ENCODE measurements at places on chromosomes 3 and 15. TPM values are rescaled to one million over a fixed set of nuclear protein-coding genes. Genes with fewer than 3 reads are reported as not detected.

The TRH gene
- not detected for total RNA-seq

The CCRL2 gene
- total RNA-seq: not detected

The PIGB gene
- 18.6 TPM for total RNA-seq

The SLC28A2 gene
- not detected for total RNA-seq

The ADGRG7 gene
- not detected for total RNA-seq

The C3orf49 gene
- not detected for total RNA-seq

DNA sequence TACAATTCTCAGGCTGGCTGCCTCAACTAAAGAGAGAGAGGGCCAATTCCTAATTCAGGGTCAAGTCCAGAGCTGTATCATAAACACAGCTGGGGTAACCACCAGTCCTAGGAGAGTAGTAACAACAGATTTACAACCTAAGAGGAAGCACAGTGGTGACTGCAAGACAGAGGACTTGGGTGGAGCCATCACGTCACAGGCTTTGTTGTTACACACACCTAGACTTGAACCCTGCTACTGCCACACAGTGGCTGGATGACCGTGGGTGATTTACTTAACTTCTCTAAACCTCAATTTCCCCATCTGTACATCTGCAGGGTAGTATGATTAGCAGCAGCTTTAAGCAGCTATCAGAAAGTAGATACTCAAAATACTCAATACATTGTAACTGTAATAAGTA, 78.6 kb downstream of the MYLK start:
- H3K36me3 ChIP-seq: peaks cover 66% of the 10 kb centered on the region
- no peak overlapping the region for H3K27ac ChIP-seq
- peaks cover 54% of the 10 kb centered on the region for H3K4me1 ChIP-seq
- no peak for DNase-seq
- H3K27me3 ChIP-seq: peaks cover 6% of the 10 kb centered on the region

- H3K27ac ChIP-seq: no peak overlapping the region
- H3K4me1 ChIP-seq: no peaks in the 10 kb centered on the region
- H3K4me3 ChIP-seq: no peak overlapping the region
- no peaks in the 10 kb centered on the region for H3K27me3 ChIP-seq
- H3K36me3 ChIP-seq: no peaks in the 10 kb centered on the region
Measured at GRCh38 chr3:34862456-34862855, 776.9 kb upstream of the ARPP21 start.

GRCh38 chr3:124584552-124585391, 145.5 kb upstream of the UMPS start:
- no peaks in the 10 kb centered on the region for H3K36me3 ChIP-seq
- H3K27me3 ChIP-seq: peaks cover 56% of the 10 kb centered on the region
- DNase-seq: no peak
- peak overlapping the region; percentile 59 for H3K4me3 ChIP-seq
- H3K4me1 ChIP-seq: peaks cover 5% of the 10 kb centered on the region

DNA sequence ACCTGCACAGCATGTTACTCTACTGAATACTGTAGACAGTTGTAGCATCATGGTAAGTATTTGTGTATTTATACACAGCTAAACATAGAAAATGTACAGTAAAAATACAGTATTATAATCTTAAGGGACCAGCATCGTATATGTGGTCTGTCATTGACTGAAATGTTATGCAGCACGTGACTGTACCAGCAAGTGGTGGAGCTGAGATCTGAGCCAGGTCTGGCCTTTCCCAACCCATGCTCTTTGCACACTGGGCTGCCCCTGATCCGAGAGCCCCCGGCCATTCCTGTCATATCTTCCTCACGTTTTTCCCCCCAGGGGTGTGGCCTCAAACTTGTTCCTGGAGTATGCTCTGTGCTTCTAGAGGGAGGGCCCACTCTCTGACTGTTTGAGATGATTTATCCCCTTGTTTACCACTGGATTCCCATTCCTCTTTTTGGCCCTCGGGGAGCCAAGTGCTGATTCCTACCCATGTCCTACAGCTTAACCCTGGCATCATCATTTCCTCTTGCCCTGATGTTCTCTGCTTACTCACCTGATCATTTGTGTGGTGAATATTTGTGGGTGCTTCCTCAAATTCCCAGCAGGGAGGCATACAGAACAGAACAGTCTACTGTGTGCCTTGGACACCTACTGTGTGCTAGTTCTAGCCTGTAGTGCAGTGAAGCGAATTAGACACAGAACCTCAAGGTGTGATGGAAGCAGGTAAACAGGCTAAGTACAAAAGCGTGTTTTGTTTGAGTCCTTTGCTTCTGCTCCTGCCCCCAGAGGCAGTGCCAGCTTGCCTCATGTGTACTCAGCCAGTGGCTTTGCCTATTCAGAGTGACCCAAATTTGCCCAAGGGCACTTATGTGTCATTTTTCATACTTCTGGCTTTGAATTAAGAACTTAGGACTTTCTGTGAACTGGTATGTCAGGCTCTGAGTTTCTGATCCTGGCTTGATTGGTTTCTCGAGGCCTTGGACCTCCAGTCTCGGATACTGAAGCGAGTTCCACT, 21.0 kb downstream of the CSRNP1 start:
- no peak overlapping the region for H3K4me3 ChIP-seq
- no peak for DNase-seq
- H3K27ac ChIP-seq: no peak overlapping the region
- peaks cover 6% of the 10 kb centered on the region for H3K4me1 ChIP-seq

GRCh38 chr15:56923174-56923591, 4.7 kb downstream of the TCF12 start:
- H3K4me3 ChIP-seq: no peak overlapping the region
- no peaks in the 10 kb centered on the region for H3K27me3 ChIP-seq
- H3K27ac ChIP-seq: peak overlapping the region; percentile 2
- peaks cover 46% of the 10 kb centered on the region for H3K36me3 ChIP-seq

GRCh38 chr15:39801641-39802309, 19.1 kb upstream of the FSIP1 start:
- H3K27me3 ChIP-seq: peaks cover 5% of the 10 kb centered on the region
- H3K4me1 ChIP-seq: peaks cover 15% of the 10 kb centered on the region
- DNase-seq: no peak
- peak overlapping the region; percentile 19 for H3K27ac ChIP-seq
- H3K4me3 ChIP-seq: no peak overlapping the region

- H3K27ac ChIP-seq: no peak overlapping the region
- peaks cover 9% of the 10 kb centered on the region for H3K36me3 ChIP-seq
- H3K4me1 ChIP-seq: peaks cover 11% of the 10 kb centered on the region
- H3K4me3 ChIP-seq: no peak overlapping the region
Measured at GRCh38 chr3:61936344-61936937, 375.1 kb downstream of the PTPRG start.

GRCh38 chr3:138065949-138066348, 49.5 kb downstream of the DZIP1L start:
- DNase-seq: no peak
- peaks cover 37% of the 10 kb centered on the region for H3K36me3 ChIP-seq
- no peak overlapping the region for H3K27ac ChIP-seq
- no peaks in the 10 kb centered on the region for H3K27me3 ChIP-seq
- peaks cover 35% of the 10 kb centered on the region for H3K4me1 ChIP-seq

- no peak overlapping the region for H3K27ac ChIP-seq
- H3K4me1 ChIP-seq: peaks cover 14% of the 10 kb centered on the region
- H3K36me3 ChIP-seq: peaks cover 28% of the 10 kb centered on the region
- DNase-seq: no peak
Measured at GRCh38 chr3:188446014-188446413, 292.1 kb downstream of the LPP start.

GRCh38 chr3:49170744-49171118, 667 bp upstream of the KLHDC8B start:
- peak overlapping the region; percentile 91 for H3K4me3 ChIP-seq
- H3K27ac ChIP-seq: peak overlapping the region; percentile 87
- H3K27me3 ChIP-seq: peaks cover 3% of the 10 kb centered on the region
- H3K36me3 ChIP-seq: no peaks in the 10 kb centered on the region

DNA sequence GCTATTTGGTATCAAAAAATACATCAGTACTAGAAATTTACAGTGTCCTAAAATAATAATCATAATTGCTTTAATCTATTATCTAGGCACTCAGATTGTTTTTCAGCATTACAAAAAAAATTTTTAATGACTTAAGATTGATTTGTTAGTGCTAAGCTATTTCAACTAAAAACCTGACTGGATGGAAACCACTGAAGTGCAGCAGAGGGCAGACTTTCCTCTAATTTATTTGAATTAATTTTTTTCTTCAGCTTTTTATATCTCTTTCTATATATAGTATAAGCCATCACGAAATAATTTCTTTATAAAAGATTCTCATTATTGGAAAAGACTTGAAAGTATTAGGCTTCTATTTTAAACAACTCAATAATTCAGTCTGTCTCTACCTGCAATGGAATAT, 131.4 kb downstream of the IQCH start:
- no peak for DNase-seq
- H3K27ac ChIP-seq: no peak overlapping the region
- H3K27me3 ChIP-seq: peaks cover 11% of the 10 kb centered on the region
- H3K4me3 ChIP-seq: no peak overlapping the region
- H3K36me3 ChIP-seq: no peaks in the 10 kb centered on the region
- no peaks in the 10 kb centered on the region for H3K4me1 ChIP-seq

- no peak for DNase-seq
- H3K36me3 ChIP-seq: no peaks in the 10 kb centered on the region
- H3K4me3 ChIP-seq: peak overlapping the region; percentile 78
- no peaks in the 10 kb centered on the region for H3K27me3 ChIP-seq
- peaks cover 24% of the 10 kb centered on the region for H3K4me1 ChIP-seq
Measured at GRCh38 chr3:45145223-45145622, 955 bp downstream of the CDCP1 start.

DNA sequence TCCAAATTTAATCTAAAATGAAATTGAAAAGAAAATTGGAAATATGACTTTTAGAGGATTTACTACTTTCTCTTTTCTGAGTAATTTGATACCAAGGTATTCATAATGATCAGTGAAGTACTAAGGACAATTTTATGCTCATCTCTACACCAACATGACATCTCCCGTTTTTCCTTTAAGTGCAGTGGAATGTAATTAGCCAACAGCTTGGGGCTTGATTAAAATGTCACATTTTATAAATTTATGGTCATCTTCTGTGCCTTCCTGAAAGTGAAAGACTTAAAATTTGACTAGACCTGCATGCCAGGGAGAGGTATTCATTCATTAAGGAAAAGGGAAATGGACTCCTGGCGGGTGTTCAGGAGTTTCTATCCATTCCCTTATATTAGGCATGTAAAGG, 228.2 kb upstream of the CNTN3 start:
- H3K4me3 ChIP-seq: no peak overlapping the region
- H3K4me1 ChIP-seq: no peaks in the 10 kb centered on the region
- H3K27me3 ChIP-seq: no peaks in the 10 kb centered on the region
- H3K36me3 ChIP-seq: no peaks in the 10 kb centered on the region
- H3K27ac ChIP-seq: no peak overlapping the region

- peaks cover 46% of the 10 kb centered on the region for H3K4me1 ChIP-seq
- no peaks in the 10 kb centered on the region for H3K36me3 ChIP-seq
- no peak overlapping the region for H3K4me3 ChIP-seq
- no peaks in the 10 kb centered on the region for H3K27me3 ChIP-seq
Measured at GRCh38 chr3:30007668-30008067, 598.7 kb upstream of the TGFBR2 start.

Measured in HFFc6 (cell line).